ENCODE measurements at places on chromosomes 16 and 17.

DNA sequence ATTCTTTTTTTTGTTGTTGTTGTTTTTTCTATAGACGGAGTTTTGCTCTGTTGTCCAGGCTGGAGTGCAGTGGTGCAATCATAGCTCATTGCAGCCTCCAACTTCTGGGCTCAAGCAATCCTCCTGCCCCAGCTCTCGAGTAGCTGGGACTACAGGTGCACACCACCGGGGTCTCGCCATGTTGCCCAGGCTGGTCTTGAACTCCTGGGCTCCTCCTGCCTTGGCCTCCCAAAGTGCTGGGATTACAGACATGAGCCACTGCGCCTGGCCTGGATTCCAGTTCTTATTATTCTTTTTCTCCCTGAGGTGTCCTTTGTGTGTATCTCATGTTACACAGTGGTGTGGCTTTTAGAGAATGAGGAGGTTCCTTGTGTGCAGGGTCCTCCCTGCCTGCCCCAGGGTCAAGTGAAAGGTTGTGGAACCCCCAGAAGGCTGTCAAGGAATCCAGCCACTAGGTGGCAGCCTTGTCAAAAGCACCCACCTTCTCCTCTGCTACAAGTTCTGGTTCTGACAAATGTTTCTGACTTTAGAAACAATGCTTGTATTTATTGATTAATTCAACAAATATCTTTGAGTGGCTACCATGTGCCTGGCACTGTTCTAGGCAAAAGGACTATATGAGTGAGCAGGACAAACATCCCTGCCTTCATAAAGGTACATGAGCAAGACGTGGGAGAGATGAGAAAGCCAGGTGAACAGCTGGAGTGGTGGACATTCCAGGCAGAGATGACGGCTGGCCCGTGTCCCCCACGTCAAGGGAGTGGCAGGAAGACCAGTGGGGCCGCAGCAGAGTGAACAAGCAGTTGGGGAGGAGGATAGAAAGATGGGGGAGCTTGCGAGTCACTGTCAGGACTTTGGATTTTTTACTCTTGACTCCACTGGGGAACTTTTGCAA, 112.4 kb downstream of the SPECC1 start:
- DNase-seq = no peak

DNA sequence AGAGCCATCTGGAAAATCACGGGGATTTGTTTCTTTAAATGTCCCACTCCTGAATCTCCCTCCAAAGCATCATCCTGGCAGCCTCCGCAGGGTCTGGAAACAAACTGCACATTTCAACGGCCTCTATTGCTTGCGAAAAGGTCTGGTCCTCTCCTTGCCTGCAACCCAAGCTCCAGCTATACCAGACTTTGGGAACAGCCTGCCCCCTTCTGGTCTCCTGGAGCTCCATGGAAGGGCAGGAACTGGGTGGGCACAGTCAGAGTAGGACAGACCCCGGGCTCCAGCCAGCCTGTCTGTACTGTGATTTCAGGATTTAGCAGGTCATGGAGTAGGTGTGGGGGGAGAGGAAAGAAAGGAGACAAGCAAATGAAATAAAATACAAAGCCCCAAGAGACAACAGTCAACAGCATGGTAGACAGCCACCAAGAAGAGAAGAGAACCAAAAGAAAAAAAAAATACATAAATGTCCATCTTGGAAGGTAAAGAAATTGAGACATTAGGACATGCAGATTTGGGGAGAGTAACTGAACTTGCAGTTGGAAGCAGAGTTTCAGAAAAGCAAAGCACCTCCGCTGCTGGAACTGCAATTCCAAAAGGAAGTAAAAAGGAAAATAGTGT, 2.7 kb downstream of the XYLT1 start:
- DNase-seq = no peak

- no peak for DNase-seq
Measured at GRCh38 chr16:79543219-79543618, 57.3 kb downstream of the MAF start.

DNA sequence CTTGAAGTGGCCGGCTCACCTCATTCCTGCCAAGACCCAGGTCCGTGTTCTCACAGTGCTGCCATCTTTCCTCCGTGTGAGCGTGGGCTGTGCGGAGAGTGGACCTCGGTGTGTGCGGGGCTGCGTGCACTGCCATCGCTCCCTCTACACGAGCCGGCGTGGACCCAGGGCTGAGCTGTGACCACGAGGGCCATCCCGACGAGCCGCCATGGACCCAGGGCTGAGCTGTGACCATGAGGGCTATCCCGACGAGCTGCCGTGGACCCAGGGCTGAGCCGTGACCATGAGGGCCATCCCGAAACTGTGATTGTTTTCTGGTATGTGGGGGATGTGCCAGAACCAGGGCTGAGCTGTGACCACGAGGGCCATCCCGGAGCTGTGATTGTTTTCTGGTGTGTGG, 8.9 kb upstream of the MVD start:
- no peak for DNase-seq

- no peak for DNase-seq
Measured at GRCh38 chr16:88282564-88283395, 100.0 kb upstream of the ZNF469 start.

DNA sequence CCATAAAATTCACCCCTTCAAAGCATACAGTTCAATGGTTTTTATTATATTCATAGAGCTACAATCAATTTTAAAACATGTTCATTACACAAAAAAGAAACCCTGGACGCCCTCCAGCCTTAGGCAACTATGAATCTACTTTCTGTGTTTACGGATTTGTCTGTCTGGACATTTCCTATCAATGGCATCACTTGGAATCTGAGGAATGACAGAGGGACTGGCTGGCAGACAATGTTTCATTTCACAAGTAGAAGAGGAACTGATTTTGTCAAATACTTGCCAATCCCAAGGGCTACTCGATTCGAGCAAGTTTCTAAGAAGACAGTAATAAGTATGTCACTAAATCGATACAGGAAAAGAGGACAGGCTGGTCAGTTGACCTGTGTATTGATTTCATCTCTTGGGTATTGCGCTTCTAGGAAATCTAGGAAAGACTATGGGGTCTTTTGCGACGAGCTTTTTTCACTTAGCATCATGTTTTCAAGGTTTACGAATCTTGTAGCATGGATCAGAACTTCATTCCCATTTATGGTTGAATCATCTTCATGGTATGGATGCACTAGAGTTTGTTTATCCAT, 56.6 kb downstream of the RGS9 start:
- no peak for DNase-seq

DNA sequence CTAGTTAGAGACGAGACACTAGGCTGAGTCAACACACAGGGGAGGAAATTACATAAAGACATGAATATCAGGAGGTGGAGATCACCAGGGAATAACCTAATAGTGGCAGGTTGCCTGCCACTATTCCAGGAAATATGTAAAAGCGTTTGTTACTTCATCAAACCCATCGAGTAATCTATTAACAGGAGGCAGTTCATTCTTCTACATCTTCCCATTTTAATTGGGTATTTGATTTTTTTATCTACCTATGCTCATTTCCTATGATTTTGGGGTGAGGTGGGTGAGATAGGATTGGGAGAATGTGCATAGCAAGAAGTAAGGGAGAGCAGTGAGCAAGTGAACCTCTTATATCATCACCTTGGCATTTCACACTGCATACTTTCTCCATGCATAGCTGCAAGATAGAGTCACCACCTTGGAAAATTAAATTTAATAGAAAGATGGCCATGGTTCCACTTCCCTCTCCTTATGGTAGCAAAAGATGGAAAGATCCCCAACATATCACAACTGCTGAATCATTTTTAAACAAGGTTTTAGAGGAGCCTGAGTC, 312.2 kb downstream of the TMEM114 start:
- no peak for DNase-seq

DNA sequence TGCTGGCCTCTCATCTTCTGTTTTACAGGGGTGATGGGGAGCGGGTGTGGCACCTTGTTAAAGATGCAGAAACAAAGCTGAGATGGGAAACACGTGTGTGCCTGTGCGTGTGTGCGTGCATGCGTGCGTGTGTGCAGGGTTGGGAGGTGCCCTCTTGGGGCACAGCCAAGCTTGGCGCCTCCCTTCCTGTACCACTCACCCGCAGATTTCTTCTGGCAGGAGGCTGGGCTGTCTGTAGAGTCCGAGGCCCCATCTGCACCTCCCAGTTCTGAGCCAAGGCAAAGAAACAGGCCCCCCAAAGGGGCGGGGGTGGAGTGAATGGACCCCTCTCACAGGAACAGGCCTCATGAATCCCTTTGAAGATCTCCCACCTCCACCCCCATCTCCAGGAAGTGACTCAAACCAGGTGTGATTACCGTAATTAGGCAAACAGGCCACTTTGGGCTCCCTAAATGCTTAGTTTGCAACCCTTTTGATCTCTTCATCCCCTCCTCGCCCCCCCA, 20.9 kb downstream of the TNS4 start:
- no peak for DNase-seq

- DNase-seq = no peak
Measured at GRCh38 chr16:10253409-10253808, 71.2 kb upstream of the GRIN2A start.

DNA sequence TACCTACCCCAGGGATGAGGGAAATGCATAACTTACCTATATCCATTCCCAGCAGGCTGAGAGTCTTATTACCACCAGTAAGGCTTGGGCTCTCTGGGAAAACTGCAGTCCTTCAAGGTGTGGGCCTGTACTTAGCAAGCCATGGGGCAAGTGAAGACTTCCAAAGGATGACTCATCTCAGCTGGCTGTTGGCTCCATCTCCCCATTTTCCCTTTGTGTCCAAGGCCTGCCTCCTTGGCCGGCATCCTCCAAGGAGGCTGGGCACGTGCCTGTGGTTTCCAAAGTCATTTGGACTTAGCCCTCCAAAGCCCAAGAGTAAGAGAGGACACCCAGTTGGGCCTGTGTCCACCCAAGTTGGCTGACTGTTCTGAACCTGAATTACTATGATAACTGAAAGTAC, 89.8 kb downstream of the TMEM100 start:
- no peak for DNase-seq

DNA sequence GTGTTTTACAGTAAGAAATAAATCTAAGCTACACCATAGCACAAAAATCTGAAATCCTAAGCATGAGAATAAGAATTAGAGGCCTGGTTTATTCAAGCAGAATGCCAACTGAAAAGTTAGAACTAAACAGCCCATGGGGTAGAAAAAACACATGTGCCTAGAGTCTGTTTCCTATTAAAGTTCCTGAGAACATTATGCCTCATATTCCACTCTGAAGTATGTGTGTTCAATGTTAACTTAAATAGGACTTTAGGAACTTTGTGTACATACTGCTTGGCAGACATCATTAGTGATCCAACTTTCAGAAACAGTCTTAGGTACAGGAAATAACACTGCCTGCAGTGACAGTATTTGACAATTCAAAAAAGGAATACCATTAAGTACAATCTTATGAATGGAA, 18.2 kb downstream of the HEATR6 start:
- no peak for DNase-seq

DNA sequence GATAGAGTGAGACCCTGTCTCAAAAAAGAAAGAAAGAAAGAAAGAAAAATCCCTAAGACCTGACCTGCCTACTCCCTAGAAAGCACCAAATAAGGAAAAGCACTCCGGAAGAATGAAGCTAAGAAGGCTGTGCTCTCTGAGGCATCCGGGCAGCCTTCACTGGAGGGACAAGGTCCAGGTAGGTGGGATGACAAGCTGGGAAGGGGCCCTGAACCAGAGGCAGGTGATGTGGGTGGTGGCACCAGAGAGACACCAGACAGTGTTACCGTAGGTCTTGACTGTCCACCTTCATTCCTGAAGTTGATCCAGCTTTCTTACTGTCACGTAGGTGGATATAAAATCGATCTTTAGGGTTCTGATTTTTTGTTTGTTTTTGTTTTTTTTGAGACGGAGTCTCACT, 26.3 kb downstream of the SMTNL2 start:
- DNase-seq = no peak

GRCh38 chr16:86727131-86727530, 148.8 kb downstream of the FOXL1 start:
- no peak for DNase-seq

Measured in vagina (tissue), 2 donors.